Stromal cell of bone marrow (primary cell): ENCODE measurements at places on chromosomes 13 and 19.

DNA sequence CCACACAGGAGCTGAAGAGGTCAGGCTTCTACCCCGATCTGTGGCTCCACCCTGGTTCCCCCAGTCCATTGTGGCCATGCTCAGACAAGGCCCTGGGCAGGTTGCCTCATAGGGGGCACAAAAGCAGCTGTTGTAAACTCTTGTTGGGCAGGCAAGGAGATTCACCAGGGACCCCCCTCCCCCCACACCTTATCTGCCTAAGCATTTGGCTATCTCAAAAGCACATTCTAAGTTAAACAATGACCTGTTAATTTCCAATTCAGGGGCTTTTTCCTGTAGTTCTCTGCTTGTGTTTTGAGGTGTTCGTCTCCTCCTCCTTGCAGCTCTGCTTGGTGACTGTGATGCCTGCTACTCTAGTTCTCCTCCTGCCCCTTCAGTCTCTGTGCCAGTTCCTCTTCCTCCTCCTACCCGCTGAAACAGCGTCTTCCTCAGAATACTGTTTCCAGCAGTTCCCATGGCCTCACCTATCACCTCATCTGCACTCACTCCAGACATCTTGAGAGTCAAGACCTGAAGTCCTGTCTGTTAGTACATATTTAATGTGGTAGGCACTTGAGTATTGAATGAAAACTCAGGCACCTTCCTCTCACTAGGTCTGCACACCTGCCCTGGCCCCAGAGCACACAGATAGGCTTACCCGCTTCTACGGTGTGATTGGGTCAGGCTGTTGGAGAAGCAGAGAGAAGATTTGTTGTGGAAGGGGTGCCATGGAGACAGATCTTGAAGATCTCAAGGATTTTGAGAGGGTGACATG is 31.7 kb downstream of the SPATA13 start:
- no peak for DNase-seq

GRCh38 chr13:30551189-30551588 is 66.5 kb upstream of the USPL1 start:
- no peak for DNase-seq

DNA sequence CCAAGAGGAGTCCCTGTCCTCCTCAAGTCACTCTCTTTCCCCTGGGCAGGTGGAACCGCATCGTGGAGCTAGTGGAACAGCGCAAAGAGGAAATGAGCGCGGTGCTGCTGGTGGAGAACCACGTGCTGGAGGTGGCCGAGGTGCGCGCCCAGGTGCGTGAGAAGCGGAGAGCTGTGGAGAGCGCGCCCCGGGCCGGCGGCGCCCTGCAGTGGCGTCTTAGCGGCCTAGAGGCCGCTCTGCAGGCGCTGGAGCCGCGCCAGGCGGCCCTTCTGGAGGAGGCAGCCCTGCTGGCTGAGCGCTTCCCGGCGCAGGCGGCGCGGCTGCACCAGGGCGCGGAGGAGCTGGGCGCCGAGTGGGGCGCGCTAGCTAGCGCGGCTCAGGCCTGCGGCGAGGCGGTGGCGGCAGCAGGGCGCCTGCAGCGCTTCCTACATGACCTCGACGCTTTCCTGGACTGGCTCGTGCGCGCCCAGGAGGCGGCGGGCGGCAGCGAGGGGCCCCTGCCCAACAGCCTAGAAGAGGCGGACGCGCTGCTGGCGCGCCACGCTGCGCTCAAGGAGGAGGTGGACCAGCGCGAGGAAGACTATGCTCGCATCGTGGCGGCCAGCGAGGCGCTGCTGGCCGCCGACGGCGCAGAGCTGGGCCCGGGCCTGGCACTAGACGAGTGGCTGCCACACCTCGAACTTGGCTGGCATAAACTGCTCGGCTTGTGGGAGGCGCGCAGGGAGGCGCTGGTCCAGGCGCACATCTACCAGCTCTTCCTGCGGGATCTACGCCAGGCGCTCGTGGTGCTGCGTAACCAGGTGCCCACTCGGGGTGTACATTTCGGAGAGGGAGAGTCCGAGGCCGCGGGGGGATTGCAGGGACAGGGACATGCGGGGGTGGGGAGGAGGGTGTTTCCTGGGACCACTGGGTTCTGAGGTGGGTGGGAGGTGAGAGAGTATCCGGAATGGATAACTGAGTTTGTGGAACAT is 52.8 kb downstream of the SPTBN4 start:
- no peak for DNase-seq

DNA sequence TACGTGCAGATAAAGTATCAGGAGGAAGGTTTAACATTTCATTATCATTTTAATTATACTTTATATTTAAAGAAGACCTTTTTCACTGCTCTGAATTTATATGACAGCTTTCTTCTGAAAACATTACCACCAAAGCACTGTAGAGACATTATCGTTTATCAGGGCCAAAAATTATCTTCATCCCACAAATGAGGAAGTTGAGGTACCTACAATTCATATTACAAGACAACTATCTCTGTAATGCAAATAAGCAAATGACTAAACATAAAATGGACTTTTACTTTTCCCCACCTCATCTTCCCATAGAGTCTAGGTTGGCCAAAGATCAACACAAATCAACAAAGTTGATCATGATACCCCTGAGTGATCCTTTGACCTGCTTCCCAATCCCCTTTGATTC is 30.9 kb upstream of the SMAD9 start:
- DNase-seq: no peak

DNA sequence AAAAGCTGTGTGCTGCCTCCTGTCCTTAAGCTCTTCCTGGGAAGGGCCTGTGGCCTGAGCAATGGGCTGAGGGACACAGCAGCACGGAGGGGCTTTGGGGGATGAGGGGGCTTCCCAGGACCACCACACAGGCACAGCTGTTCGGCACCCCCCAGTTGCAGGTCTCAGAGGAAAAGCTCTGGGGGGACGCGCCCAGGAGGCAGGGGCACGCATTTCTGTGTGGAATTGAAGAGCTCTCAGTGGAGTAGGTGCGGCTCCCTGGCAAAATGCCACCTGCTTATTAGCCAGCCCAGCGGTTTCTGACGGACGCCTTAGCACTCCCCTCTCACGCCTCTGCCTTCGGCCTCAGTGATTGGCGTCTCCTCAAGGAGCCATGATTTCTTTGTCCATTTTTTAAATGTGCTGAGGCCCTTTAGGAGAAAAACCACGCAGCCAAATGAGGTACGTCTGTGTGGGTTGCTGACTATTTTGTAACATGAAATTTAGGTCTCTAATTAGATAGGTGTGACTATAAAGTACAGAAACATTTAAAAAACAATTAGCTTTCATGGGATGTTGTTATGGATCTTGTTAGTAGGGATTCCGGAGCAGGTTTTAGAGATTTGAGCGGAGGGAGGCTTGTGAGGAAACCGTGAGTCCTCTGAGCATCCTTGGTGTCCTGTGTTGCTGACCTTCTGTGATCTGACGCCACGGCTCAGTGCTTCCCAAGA is 4.0 kb downstream of the MCF2L start:
- DNase-seq: no peak

DNA sequence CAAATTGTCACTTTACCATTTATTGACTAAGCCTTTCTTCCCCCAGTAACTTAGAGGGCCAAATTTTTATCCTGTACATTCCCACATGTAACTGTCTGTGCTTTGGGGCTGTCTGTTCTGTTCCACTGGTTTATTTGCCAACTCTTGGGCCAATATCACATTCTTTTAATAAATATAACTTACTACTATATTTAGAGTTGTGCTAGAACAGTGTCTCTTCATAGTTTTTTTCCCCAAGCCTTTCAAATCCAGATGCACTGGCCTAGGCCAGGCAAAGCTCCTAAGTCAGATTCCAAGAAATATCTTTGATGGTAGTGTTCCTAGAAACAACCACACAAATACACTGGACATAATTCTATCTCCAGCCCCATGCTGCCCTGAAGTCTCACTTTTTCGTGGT is 16.0 kb upstream of the CEBPG start:
- DNase-seq: no peak

DNA sequence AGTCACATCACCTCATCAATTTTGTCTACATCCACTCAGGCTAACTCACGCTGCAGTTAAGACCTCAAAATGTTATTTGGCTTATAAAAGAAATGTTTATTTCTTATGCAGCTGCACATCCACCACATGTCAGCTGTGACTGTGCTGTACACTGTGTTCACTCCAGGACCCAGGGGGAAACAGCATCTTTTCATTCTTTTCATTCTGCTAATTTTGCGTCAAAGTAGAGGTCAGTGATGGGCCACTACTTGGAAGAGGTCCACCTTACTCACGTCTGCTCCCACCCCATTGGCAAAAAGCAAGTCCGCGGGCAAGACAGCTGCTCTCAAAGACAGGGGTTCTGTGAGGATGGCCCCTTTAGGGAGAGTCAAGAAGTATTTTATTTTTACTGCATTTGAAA is 4.5 kb upstream of the DCT start:
- no peak for DNase-seq

DNA sequence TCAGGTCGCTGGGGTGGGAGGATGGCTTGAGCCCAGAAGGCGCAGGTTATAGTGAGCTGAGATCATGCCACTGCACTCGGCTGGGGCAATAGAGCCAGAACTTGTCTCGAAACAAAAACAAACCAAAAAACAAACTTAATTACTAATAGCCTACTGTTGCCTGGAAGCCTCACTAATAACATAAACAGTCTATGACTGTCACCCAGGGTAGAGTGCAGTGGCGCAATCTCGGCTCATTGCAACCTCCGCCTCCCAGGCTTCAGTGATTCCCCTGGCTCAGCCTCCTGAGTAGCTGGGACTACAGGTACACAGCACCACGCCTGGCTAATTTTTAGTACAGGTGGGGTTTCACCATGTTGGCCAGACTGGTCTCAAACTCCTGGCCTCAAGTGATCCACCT is 18.0 kb downstream of the CATSPERD start:
- DNase-seq: no peak

DNA sequence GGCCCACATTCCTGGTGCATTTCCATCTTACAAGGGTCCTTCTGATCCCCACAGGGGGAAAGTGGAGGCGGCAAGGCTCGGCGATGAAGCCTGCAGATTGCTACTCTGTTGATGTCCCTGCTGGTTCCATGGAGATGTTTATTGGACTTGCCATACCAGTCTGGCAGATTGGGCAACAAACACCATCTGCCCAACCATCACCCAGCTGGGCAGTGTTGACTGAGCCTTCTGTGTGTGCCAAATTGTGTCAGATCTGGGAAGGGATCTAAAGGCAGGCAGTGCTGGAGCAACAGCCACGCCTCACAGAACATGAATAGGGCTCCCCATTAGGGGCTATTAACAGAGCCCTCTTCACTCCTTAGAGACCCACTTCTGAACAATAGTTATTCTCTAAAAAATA is 35.0 kb downstream of the FLT1 start:
- no peak for DNase-seq

DNA sequence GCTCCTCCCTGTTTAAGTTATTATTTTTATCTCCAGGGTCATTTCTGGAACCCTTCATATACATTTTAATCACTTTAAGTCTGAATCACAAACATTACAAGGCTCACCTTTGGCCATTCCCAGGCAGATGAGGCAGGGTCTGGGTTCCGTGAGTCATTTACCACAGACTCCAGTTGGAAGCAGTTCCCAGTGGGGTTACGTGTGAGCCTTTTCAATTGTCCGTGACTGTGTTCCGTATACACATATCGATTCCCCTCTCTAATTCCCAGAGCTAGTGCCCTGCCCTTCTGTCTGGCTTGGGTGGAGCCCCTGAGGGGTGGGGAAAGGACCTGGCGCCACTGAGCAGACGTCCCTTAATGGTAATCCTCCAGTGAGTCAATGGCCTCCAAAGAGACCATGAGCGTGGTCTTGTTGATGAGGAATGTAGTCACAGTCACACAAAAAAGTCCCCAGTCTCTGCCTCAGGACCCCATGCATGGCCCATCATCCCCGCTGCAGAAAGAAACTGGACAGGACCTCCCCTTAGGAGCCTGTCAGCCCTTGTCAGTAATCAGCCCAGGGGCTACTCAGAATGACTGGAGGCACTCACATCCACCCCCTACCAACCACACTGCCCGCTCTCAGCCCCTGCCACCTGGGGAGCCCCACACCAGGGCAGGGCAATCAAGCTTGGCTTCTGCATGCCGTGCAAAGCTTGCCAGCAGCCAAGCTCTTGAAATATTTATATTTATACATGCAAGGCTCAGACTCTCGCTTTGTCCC is 144.4 kb downstream of the ZIC5 start:
- DNase-seq: no peak

DNA sequence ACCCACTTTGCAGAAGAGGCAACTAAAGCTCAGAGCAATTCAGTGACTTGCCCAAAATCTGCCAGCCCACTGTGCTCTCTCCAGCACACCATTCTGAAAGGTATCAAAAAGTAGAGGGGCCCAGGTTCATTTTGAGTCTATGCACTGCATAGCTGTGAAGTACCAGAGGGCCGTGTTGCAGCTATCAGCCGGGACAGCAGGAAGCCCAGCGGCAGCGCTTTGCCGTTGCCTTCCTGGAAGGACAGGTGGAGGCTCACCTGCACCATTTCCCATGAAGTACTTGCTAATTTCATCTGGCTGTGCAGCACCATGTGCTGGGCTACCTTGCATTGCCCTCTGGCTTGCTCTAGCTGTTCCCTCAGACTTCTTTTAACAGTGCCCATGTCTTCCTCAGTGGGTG is 2.7 kb upstream of the SERPINE3 start:
- no peak for DNase-seq

- no peak for DNase-seq
Measured at GRCh38 chr13:45073809-45074208, 46.5 kb upstream of the GTF2F2 start.

DNA sequence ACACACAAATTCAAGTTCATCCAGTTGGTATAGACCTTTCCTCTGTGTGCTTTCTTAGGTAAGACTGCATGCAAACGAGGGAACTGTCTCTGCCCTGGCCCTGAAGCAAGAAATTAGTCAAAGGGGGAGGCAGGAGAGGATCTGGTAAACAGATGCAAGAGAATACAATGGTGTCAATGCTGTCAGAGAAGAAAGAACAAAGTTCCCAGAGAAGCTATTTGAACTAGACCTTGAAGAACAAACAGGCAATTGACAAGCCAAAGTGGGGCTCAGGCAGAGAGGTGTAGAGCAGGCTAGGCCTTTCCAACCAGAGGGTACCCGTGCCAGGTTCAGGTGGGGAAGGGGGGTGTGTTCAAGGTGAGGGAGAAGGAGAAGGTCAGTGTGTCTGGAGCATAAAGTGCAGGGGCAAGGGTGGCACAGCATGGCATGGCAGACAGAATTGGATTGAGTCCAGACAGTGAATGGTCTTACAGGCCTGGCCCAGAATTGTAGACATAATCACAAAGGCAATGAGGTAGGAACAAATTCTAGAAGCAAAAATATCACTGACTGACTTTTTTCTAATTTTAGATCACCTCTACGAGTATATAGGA is 95.0 kb upstream of the STARD13 start:
- no peak for DNase-seq

DNA sequence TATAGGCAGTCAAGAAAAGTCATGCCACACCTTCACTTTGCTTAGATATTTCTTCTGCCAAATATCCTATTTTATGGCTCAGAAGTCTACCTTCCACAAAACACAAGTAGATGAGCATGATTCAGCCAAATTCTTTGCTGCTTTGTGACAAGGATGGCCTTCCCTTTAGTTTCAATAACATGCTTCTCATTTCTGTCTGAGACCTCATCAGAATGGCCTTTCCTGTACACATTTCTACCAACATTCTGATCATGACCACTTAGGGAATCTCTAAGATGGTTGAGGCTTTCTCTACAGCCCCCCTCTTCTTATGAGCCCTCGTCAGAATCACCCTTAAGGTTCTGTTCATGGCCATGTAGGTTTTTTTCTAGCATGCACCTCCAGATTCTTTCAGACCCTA is 96.2 kb downstream of the COL4A2 start:
- no peak for DNase-seq

GRCh38 chr13:44306371-44307192 is 67.0 kb upstream of the SERP2 start:
- DNase-seq: peak; percentile 98
